ENCODE measurements at places on chromosomes 5 and 9.

DNA sequence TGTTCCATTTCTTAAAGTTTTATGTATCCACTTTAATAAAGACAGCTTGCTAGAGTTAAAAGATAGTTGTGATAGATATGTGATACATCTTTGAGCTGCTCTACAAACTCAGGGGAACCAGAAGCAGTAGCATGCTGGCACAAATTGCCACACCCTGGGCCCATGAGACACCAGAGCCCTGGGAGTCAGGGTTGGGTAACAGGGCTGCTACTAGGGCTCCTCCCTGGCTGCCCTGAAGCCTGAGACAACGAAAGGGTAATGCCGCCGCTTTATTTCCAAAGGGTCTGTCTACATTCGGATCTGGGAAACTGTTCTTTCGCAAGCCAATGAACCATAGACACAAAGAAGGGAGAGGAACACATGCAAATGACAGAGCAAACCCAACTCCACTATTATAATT, 29.2 kb downstream of the PTPN3 start:
- no peak for DNase-seq

DNA sequence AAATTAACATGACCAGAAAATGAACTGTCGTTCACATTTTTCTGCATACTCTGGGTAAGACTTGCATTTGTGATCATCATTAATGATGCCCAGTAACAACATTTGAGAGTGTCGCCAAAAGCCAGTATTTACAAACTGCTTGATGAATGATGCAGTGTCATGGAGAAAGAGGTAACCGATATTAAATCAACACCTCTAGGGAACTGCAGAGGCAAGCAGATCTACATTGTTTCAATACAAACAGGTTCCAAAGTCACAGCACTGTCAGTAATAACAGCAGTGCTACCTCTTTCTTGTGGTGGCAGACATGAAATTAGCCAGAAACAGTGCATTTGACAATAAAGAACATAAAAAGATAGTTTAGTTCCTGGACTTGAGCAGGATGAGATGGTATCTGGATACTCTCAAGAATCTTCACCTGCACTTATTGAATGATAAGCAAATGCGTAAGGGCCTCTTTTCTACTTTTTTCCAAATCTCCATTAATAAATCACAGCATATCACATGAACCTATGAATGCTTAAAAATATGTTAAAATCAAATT, 456.6 kb downstream of the ARHGEF28 start:
- DNase-seq, result no peak

DNA sequence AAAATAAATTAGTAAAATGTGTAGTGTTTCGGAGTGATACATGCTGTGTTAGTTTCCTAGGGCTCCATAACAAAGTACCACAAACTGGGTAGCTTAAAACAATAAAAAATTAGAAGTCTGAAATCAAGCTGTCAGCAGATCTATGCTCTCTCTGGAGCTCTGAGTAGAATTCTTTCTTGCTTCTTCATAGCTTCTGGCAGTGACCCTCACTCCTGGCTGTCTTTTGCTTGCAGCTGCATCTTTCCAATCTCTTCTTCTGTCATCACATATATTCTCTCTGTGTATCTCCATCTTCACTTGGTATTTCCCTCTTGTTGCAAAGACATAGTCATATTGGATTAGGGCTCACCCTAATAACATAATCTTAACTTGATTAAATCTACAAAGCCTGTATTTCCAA, 37.6 kb upstream of the PLCXD3 start:
- no peak for DNase-seq

- DNase-seq, result no peak
Measured at GRCh38 chr9:92988215-92988768, 41.0 kb downstream of the FGD3 start.

DNA sequence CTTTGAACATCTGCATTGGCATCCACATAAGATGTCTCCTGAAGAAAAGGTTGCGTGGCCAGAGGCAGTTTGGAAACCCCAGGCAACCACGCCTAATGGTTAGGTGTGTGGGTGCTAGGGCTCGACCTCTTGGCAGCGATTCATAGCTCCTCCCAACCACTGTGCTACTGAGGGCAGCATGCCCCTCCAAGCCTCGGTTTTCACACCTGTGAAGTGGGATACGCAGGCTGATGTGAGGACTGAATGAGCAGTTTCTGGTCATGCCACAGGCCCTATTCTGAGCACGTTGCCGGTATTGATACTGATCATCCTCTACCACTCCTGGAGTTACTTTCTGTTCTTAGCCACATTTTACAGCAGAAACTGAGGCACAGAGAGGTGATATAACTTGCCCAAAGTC, 19.1 kb downstream of the NDST1 start:
- no peak for DNase-seq

DNA sequence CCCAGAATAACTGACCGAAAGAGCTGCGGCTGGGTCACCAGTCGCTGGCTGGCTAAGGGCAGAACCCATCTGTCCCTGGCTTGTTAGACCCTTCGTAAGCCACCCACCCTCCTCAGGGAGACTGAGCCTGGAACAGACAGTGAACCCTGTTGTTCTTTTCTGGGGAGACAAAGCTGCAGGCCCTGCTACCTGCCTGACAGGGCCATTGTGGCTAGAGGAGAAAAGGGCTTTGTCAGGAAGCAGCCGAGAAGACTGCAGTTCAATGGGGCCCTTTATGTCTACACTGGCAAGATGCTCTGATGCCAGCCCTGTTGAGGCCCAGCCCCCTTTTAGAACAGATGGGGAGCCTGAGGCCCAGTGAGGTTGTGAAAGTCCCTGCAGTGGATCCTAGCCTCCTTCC, 3.7 kb upstream of the NIPAL4 start:
- DNase-seq, result no peak

- DNase-seq, result no peak
Measured at GRCh38 chr5:59798862-59799667, 94.5 kb downstream of the PDE4D start.

DNA sequence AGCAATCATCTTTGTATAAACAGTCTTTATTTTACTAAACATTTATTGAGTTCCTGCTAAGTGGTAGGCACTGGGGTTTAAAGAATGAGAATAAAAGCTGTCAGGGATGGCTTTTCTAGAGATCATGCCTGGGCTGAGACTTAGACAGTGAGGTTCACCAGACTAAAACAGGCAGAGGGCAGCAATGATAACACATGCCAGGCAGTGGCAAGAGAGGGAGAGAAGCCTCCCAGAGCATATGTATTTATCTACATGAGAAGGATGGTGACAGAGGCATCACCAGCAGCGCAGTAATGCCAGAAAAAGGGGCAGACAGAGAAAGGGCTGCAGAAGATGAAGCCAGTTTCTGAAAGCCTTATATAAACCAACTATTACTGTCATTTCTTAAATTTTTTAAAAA, 121.0 kb upstream of the CCDC180 start:
- DNase-seq, result no peak

- DNase-seq, result no peak
Measured at GRCh38 chr5:12023614-12024241, 119.5 kb upstream of the CTNND2 start.

DNA sequence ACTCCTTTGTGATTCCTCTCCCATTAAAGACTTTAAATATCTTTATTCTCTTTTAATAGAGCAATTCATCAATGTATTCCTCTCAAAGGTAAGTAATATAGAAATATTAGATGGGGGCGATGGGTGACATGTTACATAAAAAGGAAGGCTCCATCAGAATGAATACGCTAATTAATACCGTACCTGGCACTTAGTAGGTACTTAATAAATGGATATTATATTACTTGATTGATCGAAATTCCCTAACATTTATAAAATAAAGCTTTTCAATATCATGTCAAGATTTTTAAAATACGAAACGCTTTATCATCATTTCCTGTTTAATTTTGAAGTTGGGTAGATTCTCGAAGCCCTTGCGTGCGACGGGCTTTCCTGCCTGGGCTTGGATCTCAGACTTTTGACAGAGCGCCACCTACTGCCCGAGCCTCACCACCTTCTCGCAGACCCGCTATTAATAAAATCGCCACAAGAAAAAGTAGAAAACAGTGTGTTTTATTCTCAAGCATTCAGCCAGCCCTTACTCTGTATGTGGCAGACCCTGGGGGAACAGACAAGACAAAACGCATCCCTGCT, 99.4 kb downstream of the C5orf15 start:
- peak; percentile 43 for DNase-seq

DNA sequence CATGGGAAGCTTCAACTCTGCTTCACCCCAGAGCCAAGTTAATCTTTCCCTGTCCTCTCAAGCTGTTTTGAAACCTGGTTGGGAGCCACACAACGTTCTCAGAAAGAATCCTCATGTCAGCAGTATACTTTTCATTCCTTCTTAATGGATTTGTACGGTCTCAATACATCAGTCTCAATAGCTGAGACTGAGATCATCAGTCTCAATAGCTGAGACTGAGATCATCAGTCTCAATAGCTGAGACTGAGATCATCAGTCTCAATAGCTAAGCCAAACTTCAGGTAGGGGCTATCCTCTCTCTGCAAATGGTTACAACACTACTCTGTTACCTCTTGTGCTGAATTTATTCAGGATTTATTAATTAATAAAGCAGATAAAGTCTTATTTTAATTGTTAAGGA, 1317.4 kb upstream of the CDH9 start:
- no peak for DNase-seq

DNA sequence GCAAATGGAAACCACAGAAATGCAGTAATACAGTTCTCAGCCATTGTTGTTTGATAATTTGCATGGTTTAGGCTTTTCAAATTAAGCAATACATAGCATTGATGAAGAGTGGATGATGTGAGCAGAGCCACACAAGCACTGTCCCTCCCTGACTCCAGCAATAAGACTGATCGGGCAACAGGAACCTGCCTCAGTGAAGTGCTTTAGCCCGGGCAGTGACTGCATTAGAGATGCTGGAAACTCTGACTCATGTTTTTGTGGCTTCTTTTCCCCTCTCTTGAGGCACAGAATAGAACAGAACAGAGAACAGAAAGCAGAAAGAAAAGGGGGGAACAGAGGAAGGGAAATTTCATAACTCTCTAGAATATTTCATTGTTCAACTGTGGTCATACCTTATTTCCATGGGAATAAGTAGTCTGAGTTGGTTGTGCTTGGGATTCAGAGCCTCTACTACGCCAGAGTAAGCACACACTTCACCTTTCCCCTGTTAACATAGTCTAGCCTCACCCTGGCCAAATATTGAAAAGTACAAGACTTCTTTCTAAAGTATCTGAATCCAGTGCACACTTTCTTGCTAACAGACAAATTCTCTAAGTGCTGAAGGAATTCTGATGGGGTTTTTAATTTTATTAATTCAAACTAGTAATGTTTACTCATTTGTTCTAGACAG, 164.8 kb upstream of the VCAN start:
- no peak for DNase-seq

DNA sequence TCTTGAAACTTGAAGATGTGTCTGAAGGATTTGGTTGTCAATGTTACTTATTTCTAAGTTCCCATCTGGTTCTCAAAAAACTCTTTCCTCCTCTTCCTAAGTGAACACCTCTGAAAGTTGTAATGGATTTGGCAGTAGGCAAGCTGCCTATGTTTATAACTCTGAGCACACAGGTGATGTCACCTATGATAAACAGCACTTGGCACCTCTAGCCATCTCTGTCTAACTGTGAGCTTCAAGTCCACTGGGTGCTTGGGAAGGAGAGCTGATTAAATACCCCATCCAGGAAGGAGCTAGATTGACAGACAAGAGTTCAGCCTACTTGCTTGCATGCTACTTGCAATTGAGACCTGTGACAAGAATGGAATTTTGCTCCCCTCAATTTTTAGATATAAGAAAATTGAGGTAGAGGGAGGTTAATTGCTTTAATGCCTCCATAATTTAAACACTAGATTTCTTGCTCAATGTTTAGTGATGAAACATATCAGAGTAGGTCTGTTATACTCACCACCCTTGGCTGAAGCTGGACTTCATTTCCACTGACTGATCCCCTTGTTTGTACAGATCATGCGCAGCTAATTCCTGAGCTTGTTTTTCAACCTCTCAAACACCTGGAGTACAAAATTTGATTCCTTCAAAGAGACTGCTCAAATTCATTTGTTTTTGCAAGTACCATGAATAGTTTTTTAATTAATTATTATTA, 49.9 kb downstream of the PDE4D start:
- no peak for DNase-seq

GRCh38 chr9:34179213-34180136, 632 bp downstream of the UBAP1 start:
- DNase-seq, result no peak

- no peak for DNase-seq
Measured at GRCh38 chr5:79243224-79243623, 7.3 kb downstream of the JMY start.

GRCh38 chr5:181217803-181218062, 5.3 kb upstream of the TRIM41 start:
- DNase-seq, result peak; percentile 21

- DNase-seq, result no peak
Measured at GRCh38 chr9:70987986-70988385, 133.4 kb downstream of the TRPM3 start.
